ENCODE measurements at places on chromosomes 12 and 14.

DNA sequence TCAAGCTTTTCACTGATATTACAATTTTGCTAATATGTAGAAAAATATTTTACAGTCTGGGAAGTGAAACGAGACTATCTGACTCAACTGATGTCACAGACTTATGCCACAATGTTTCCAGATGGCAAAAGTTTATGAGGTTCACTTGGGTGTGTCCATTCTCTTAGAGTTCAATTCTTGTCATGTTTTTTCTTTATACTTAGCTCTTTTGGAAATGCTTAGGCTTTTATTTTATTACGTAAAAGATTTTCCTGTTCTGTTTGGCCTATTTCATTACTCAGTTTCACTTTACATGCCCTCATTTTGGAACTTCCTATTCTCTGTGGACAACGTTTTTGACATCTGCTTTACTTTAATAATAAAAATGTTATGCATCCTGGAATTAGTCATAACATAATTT is 2.1 kb upstream of the PDZRN4 start:
- no peak for DNase-seq

DNA sequence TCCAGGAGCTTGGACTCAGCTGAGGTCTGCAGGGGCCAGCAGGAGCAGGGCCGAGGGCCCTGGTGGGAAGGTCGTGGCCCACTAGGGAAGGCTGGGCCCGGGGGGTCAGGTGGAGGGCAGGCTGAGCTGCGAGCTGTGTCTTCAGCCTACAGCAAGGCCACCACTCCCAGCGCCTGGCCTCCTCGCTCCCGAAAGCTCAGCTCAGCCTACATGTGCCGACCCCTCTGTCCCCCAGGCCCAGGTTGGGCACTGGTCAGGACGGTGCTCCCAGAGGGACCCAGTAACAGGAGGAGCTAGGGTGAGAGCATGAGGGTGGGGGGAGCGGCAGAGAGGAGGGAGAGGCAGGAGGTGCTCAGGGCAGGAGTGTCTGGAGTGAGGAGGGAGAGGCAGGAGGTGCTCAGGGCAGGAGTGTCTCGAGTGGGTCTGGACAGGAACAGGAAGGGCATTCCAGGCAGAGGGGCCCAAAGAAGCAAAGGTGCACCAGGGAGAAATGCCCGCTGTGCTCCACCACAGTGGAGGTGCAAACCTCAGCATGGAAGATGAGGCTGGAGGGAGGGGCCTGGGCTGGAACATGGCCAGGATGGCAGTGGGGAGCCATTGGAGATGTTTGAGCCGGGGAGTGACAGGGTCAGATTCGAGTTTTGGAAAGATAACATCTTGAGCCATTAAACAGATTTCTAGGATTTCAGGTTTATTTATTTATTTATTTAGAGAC is 29.1 kb upstream of the GPR132 start:
- DNase-seq: no peak

- no peak for DNase-seq
Measured at GRCh38 chr14:33952541-33952940, 1.7 kb upstream of the EGLN3 start.

DNA sequence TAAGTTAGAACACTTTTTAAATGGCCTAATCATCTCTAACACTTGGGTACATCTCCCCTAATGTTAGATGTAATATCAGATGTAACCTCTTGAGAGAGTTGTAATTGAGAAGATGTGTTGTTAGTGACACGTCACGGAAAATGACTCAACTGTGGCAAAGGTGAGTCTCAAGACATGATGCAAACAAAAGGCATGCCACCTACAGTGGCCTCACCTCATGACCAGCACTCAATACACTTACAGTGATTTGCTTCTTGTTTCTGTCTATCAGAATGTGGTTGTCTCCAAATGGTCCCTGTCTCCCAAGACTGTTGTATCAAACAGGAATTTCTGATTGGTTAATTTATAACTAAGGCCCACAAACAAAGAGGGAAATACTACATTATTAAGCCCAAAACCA is 91.2 kb downstream of the SLC25A21 start:
- no peak for DNase-seq

GRCh38 chr12:52182898-52183543 is 8.8 kb downstream of the KRT80 start:
- DNase-seq: no peak

GRCh38 chr12:23640754-23641153 is 308.7 kb downstream of the SOX5 start:
- DNase-seq: no peak

GRCh38 chr12:55720071-55720564 is at the start of gene RDH5:
Gene RDH5, plus strand, starts transcription at chr12:55720393. Its CDS starts 792 bp downstream, at chr12:55721185.
- no peak for DNase-seq

DNA sequence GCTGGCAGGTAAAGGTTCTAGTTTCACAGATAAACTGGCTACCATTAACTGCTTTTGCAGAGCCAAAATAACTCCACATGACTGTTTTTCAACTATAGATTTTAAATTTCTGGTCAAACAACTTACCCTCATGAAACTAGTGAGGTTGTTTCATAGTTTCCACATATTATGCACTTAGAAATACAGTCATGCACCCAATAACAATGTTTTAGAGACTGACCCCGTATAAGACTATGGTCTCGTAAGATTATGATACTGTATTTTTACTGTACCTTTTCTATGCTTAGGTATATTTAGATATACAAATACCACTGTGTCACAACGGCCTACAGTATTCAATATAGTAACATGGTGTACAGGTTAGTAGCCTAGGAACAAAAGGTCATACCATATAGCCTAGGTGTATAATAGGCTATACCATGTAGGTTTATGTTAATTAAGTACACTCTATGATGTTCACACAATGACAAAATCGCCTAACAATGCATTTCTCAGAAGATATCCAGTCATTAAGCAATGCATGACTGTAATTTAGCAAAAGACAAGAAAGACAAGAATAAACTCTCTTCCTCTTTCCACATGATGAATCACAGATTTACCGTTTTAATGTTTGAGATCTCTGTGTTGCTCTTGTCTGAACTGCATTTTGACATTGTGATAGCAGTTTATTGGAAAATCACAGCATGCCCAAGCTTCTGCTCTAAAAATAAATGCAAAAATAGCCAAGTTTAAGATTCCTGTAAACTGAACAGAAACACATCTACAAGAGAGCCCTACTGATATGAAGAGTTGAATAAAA is 17.1 kb downstream of the DICER1 start:
- DNase-seq: no peak

DNA sequence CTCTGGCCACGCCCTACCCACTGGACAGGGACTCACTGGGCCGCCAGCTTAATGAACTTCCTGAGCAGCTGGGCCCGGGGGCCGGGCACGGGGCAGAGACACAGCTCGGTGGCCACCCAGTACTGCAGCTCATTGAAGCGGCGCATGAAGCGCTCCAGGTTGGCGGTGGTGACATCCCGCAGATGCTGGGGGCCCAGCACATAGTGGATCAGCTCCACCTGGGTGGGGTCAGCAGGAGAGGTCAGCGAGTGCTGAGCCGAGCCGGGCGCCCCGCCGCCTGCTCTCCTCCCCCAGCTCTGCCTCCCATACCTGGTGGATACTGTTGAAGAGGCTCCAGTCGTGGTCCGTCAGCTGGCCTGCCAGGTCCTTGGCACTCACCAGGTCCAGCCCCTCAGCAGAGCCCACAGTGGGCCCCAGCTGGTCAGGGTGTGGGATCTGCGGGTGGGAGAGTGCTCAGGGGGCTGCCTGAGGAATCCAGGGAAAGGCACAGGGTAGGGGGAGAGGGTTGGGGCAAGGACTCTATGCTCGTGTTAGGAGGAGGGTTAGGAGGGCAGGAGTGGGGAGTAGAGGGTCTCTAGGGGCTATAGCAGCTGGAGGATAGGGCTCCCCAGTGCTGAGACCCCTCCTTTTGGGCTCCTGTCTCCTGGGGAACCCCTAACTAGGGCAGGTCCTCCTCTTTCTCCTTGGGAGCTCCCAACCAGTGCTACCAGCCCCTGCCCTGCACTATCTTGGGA is 15.5 kb upstream of the ENDOU start:
- no peak for DNase-seq

GRCh38 chr12:99916555-99916954 is 68.2 kb downstream of the ANKS1B start:
- DNase-seq: no peak

DNA sequence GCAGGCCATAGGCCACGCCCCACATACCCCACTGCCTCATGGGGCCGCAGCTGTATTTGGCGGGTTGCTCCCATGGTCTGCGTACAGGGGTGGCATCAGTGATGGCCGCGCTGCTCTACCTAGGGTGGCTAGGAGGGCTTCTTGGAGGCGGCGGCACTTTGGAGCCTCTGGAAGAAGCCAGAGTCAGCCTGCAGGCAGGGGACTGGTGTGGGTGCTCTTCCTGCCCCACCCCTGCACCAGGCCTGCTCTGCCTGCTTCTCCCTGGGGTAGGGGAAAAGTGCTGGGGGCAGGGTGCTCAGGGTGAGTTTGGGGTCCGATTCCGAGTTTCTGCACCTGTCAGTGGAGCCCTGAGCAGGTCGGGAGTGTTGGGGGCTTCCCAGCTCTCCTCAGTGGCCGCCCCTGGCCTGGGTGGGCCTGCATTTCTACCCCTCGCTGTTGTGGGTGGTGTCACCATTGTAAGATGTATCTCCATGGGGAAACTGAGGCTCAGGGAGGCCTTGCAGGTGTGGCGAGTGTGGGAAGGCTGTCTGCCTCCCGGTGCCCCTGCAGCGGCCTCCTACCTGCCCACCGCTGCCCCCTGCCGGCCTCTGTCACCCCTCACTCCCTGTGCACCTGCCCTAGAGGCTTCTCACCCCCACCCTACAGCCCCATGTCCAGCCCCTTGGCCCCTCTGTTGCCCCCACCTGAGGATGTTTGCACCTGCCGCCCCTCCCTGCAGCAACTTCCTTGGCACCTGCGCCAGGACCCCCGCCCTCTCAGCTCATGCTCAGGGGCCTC is 5.5 kb downstream of the CEP170B start:
- no peak for DNase-seq

GRCh38 chr12:102468261-102468915 is 12.0 kb downstream of the IGF1 start:
- DNase-seq: no peak

DNA sequence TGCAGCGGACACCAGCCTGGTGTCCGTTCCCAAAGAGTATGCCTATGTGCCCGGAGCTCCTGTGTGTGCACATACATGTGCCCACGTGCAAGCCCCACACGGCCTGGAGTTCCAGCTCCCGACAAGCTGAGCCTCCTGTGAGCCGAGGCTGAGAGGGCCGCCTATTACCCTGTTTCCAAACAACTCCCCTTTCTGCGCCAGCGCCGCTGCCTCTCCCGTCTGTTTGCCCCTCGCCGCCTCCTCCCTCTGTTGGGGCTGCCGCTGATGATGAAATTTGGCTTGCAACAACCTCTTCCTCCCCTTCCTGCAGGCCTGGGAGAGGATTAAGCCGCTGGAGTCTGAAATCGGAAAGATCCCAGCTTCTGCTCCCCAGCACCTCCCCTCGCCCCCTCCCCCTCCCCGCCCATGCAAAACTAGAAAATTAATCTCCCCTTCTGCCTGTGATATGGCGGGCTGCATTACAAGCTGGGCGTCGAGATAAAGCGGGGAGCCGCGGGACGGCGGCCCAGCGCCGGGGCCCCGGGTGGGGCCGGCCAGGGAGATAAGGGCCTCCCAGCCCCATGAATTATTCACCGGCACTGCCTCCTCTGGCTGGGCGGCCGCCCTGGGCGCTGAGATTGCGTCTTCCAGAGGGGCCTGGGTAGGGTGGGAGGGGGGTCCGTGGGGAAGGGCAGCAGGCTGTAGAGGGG is 6.8 kb upstream of the ASIC1 start:
- no peak for DNase-seq

- no peak for DNase-seq
Measured at GRCh38 chr12:87074781-87075180, 818.6 kb upstream of the MGAT4C start.

DNA sequence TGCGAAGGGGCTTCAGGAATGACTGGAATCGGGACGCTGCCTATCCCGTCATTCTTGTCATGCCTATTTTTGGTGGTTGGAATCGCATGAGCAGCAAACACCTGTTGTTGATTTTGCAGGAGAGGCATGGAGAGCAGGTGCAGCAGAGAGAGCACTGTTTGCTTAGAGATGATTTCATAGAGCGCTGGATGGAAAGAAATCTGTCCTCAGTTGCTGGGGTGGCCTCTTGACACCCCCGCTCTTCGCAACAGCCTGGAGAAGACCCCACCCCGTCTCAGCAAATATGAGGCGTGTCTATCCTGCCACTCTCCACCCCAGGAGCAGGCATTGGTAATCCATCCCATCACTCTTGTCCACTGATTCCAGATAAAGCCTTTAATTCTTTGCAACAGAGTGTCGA is 19.3 kb upstream of the NCOR2 start:
- DNase-seq: no peak

DNA sequence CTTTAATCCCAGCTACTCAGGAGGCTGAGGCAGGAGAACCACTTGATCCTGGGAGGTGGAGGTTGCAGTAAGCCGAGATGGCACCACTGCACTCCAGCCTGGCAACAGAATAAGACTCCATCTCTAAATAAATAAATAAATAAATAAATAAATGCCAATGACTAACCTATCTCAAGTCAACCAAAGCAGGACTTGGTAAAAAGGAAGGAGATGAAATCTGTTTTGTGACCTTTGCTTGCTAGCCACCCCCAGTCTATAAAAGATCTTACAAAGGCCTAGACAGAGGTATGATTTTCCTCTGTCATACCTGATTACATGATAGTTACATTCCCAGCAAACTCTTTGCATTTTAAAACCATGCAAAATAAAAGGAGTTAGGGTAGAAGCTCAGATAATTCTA is 13.5 kb upstream of the METTL17 start:
- DNase-seq: no peak

GRCh38 chr14:20684662-20685456 is 499 bp downstream of the RNASE4 start:
- DNase-seq: no peak
